ENCODE measurements at places on chromosomes 7 and 10.

DNA sequence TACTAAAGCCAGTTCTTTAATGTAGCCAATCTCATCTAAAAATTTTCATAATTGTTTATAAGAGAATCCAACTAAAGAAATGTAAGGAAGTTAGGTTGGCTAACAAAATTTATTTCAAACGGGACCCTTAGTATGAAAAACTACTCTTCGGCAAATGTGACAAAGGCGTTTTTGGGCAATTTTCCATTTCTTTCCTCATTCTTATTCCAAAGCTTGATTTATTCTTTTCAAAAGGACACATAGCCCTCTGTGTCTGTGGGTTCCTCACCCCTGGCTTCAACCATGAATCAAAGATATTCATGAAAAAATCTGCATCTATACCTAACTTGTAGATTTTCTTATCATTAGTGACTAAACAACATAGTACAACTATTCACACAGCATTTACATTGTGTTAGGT is 195.9 kb downstream of the ZMYND11 start:
- DNase-seq, result no peak

GRCh38 chr7:155698633-155699032 is 54.2 kb downstream of the RBM33 start:
- DNase-seq, result no peak

DNA sequence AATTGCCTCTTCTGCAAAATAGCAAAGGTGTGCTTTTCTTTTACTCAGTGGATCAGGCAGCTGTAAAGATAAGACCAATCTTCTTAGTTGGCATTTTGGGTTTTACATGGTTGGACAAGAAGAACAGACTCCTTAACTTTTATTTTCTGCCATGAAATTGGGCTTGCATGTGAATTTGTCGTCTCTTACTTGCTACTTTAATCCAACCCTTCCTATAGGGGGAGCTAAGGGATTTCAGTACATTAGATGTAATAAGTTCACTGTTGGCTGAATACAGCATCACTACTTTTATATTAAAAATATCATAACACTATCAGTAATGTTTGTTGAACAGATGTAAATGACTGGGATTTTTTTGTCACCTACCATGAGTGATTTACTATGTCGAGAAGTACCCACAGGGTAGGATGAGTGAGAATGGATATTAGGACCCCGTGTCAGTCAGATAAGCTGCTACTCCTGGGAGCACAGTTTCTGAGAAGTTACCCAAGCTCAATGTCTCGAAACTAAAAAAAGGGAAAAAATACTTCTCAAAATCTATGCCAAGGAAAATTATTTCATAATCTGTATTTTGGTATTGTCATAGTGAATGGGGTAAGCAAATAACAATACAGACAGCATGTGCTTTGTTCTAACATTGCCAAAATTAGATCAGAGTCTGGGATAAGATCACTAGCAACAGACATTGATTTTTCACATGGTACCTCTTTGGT is 127.4 kb upstream of the AGR3 start:
- DNase-seq, result peak; percentile 39

GRCh38 chr7:138726288-138726687 is 25.1 kb upstream of the SVOPL start:
- no peak for DNase-seq
